Right atrium auricular region (tissue), 2 donors: ENCODE measurements at places on chromosomes 3 and 15.

- DNase-seq = no peak
Measured at GRCh38 chr15:38992506-38992905, 427.9 kb upstream of the RASGRP1 start.

DNA sequence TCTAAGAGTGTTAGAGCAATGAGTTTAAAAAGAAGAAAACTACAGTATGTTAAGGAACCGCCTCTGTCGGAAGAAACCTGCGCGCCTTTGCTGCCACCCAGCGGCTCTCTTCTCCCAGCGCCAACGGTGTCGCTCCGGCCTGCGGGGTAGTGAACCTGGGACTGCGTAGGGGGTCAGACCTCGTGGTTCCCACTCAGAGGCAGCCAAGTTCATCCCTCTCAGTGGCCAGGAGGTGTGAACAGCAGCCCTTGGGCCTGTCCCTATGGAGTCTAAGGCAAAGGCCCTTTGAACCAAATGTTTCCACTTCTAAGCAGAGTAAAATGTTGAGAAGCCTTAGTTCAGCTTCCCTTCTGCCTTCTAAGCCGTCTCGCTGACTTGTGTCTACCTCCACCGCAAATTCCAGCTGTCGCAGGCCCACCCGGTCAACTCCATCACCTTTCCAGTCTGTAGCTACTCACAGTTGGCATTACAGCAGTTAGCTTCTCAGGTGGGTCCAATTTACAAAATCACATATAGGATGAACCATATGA lies 980 bp upstream of the RAB27A start:
- DNase-seq = peak; percentile 87

- DNase-seq = no peak
Measured at GRCh38 chr3:146078031-146078430, 83.0 kb downstream of the PLOD2 start.

GRCh38 chr15:100893964-100894295 lies 14.3 kb downstream of the ALDH1A3 start:
- DNase-seq = no peak

- no peak for DNase-seq
Measured at GRCh38 chr3:69861556-69861955, 122.3 kb downstream of the MITF start.

DNA sequence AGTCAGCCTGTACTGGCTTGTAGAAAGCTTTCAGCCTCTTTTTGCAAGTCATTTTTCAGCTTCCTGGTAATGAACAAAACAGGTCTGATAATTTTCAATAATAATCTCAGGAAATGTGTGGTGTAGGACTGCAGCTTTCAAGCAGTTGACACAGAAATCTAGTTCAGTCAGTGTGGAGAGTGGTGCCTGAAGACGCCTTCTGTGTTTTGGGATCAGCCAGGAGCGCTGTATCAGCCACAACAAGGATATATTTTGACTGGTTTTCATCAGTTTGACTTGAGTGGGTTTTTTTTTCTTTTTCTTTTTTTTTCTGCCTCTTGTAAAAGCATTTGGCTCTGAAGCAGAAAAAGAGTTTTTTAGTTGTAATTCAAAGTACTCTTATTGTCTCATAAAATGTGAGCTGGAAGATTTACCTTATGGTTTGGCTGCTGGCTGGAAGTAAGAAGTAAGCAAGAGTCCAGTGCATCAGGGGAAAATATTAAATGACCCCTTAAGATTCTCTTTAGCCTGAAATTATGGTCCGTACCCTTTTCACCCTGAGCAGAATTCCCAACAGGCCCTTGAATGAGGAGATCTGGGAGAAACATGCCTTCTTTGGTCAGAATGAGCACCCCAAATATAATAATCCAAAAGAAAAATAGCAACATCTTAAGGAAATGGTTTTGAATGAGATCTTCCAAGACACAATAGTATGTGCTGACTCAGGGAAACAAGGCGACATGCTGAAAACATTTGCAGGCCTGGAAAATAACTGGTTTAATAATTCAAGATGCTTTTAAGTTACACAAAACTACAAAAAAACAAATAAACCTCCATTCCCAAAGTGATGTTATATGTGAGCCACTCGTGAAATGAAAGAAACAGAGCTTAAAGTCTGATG lies 332.7 kb upstream of the ADAMTS9 start:
- no peak for DNase-seq

- DNase-seq = no peak
Measured at GRCh38 chr3:29896856-29897255, 616.0 kb downstream of the RBMS3 start.

DNA sequence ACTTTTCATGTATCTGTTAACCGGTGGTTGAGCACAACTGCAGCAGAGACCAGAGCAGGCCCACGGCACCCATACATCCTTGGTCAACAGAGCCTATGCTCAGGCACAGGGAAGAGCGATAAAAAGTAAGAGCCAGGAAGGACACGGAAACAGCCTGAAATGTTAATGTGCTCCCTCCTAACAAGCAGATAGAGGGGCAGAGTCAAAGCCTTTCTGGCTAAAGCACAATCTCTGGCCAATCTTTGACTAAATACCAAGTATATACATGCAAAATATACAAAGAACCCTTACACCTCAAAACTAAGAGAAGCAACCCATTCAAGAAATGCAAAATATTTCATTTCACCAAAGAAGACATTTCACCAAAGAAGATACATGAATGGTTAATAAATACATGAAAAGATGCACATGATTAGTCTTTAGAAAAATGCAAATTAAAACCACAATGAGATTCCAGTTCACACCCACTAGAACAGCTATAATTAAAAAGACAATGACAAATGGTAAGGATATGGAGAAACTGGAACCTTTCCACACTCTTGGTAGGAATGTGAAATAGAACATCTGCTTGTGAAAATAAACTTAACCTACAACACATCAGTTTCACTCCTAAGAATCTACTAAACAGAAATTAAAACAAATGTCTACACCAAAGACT lies 88.0 kb downstream of the OSBPL10 start:
- DNase-seq = no peak

GRCh38 chr3:10845839-10846656 lies 30.0 kb downstream of the SLC6A11 start:
- no peak for DNase-seq

- no peak for DNase-seq
Measured at GRCh38 chr3:15405448-15406050, 21.8 kb downstream of the METTL6 start.

DNA sequence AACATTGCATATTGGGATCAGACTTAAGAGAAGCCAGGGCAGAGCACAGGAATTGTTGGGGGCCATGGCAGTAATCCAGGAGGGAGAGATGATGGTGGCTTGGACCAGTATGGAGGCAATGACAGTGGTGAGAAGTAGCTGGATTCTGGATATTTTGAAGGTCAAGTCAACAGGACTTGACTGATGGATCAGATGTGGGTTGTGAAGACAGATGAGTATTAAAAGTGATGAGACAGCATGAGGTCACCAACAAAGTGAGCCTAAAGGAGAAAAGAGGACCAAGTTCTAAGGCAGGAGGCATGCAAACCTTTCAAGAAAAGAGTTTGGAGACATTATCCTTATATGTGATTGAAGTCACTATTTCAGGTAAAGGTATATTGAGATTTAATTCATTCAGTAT lies 56.6 kb upstream of the TIPARP start:
- DNase-seq = no peak

DNA sequence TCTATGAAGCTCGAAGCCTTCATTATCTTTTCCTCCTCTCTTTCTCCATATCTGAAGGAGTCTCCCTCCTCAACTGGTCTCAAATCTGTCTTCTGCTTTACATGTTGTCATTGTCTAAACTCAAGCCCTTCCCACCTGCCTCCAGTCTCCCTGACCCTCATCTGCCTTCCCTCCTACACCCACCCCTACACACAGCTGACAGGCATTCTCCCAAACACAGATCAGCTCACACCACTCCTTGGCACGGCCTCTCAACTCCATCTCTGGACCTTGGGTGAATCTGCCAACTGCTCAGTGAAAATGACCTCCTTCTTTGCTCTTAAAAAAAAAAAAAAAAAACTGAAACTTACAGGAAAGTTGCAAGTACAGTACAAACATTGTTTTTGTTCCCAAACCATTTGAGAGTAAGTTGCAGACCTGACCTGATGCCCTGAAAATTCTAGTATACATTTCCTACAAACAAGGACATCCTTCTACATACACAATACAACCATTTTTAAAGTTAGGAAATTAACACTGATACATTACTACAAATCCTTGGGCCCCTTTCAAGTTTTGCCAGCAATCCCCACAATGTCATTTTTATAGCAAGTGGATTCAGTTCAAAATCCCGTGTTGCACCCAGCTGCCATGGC lies 49.4 kb upstream of the UBE2E1 start:
- no peak for DNase-seq

GRCh38 chr3:66655671-66656070 lies 154.8 kb upstream of the LRIG1 start:
- no peak for DNase-seq

DNA sequence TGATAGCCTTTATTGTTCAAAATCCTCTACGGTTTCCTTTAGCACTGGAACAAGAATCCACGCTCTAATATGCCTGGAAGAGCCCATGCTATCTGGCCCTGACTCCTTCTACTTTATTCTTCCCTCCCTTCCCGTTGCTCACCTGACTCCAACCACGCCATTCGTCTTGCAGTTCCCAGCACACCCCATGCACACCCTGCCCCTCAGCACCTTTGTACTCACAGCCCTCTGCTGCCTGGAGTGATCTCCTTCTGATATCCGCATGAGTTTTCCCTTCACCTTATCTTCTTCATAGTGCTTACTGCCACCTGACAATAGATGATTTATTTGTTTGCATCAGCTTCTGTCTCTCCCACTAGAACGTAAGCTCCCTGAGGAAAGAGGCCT lies 16.6 kb upstream of the BCL2A1 start:
- no peak for DNase-seq

DNA sequence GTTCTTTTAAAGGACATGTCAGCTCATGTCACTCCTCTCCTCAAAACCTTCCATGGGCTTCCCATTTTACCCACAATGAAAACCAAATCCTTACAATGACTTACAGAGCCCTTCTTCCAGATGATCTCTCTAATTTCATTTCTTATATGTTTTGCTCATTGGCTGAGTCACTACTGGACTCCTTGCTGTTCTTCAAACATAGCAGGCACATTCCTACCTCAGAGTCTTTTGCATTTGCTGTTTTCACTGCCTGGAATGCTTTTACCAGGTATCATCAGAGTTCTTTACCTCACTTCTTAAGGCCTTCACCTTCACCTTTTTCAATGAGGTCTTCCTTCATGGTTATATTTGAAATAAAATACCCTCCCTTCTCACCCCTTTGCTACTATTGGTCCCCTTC lies 57.3 kb downstream of the NECTIN3 start:
- DNase-seq = no peak
